ENCODE measurements at places on chromosomes 2 and 18.

- no peak for DNase-seq
Measured at GRCh38 chr18:11672846-11673454, 16.1 kb upstream of the GNAL start.

DNA sequence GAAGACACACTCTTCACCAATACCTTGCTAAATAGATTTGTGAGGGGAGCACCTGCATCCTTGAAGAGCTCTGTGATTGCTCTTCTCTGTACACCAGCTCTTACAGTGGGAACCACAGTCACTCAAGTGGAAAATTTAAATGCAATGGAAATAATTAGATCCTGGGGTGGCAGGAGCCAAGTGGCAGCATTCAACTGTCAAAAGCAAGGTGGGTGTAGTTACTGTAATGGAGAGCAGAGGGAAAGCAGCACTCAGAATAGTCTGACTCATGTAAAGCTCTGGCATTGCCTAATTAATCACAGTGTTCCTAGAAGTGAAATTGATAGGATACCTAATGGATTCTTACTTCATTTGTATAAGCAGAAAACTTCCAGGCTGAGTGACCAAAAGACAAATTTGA, 245.8 kb downstream of the KCNE4 start:
- no peak for DNase-seq

DNA sequence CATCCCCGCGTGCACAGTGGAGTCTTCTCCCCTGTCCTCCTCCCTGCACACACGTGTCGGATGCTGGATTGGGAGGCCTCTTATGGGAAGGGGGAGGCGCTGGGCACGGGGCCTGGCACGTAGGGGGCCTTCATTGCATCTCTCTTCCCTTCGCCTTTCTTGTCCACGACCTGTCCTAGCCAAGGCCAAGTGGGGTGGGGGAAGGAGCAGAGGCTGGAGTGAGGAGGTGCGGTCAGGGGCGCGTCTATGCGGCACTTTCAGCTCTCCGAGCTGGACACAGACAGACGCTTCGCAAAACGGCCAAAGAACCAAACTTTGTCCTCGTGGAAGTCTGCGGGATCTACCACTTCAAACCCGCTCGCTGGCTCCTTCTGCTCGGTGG, 13.4 kb downstream of the ALPG start:
- no peak for DNase-seq

GRCh38 chr18:68803356-68803755, 5.5 kb downstream of the CCDC102B start:
- no peak for DNase-seq

DNA sequence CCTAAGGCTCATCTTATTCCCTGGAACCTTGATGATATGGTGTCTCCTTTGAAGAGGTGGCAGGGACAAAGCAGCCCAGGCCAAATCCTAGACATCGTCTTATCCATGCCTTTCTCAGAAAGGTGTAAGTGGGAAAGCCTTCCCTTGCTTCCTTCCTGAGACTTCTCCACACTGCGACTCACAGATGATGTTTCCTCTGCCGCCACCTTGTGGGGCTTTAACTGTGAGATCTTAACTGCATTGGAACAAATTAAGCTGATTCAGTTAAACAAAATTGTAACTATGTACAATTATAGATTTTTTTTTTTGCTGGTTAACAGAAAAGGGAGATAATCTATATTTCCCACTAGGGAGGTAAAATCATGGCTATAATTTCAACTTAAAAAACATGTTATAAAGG, 10.0 kb upstream of the GCA start:
- DNase-seq = no peak

GRCh38 chr2:45567974-45568789, 42.9 kb downstream of the SRBD1 start:
- no peak for DNase-seq

Measured in right lobe of liver (tissue), 6 donors.